Hematopoietic multipotent progenitor cell (in vitro differentiated cells): ENCODE measurements at places on chromosomes 16 and 17.

GRCh38 chr17:82281502-82282238 lies 8.2 kb upstream of the CSNK1D start:
- no peak for DNase-seq

DNA sequence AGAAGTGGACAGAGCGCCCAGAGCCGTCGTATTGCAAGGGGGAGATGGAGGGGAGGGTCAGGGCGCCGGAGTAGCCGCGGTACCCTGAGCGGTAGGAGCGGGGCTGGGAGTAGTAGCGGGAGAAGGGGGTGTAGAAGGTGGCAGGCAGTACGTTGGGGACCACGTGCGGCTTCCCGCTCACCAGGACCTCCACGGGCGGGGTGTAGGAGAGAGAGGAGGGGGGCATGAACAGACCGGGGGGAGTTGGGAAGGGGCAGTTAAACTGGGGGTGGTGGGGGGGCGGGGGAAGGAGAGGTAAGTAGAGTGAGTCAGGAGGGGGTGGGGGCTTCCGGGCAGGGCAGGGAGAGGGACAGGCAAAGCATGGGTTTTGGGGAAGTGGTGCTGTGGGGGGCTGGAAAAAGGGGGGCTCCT lies 16.8 kb downstream of the ST6GALNAC2 start:
- DNase-seq: peak; percentile 71

- DNase-seq: no peak
Observed at GRCh38 chr17:79183293-79184158, 108.9 kb downstream of the ENGASE start.

GRCh38 chr17:3534881-3535252 lies 22.7 kb downstream of the TRPV3 start:
- DNase-seq: peak; percentile 31

DNA sequence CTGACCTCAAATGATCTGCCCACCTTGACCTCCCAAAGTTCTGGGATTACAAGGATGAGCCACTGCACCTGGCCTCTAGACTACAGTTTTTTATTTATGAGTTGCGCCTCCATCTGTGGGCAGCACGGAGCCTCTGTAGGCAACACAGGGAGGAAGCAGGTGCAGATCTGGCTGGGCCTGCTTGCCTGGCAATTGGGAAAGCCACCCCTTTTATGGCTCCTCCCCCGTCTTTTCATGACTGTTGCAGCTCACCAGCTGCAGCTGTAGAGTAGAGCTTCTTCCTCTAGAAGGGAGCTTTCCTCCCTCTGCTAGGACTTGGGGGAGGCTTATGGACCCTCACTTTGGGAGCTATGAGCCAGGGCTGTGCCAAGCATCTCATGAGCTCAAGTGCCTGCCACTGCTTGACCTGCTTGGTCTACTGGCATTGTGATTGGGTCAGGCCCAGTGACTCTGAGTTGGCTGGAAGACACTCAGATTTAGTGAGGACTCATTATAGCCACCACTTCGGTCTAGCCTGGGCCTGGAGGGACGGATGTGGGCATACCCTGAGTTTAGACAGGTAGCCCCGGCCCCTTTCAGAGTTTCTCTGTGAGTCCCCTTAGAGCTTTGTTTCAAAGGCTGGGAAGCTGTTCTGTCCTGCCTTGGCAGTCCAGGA lies 6.9 kb upstream of the SLC7A6 start:
- DNase-seq: peak; percentile 83

GRCh38 chr17:38451840-38452529 lies 23.7 kb downstream of the ARHGAP23 start:
- DNase-seq: no peak

DNA sequence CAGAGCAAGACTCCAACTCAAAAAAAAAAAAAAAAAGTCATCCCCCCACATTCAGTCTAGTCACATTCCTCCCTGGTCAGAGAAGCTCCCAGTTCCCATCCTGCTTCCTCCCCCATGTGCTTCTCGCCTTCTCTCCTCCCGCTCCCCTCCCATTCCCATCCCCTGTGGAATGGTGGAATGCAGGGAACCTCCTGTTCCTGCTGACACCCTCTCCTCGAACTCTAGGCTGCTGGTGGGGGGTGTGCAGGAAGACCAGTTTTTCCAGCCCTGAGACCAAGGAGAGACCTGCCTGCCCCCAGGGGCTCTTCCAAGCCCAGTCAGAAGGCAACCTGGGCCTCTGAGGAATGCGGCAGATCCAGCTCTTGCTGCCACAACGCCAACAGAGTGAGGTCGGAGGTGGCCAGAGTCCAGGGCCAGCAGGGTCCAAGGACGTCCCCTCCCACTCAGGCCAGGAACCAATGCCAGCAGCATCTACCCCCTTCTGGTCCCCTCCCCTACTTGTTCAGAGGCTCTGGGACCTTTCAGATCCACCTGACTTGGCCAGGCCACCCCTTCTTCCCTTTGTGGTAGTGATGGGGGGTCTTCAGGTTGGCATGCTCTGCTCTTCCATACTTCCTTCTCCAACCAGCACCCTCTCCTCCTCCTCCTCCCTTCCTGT lies 39.3 kb upstream of the TAC4 start:
- DNase-seq: no peak

GRCh38 chr17:5677620-5678019 lies 93.3 kb upstream of the NLRP1 start:
- no peak for DNase-seq
